ENCODE measurements at places on chromosomes 11 and 22. TPM values are rescaled to one million over a fixed set of nuclear protein-coding genes. Genes with fewer than 3 reads are reported as not detected.

GRCh38 chr22:22157348-22157725 lies 87.2 kb upstream of the VPREB1 start:
- no peak overlapping the region for H3K4me3 ChIP-seq
- H3K4me1 ChIP-seq, result peaks cover 11% of the 10 kb centered on the region
- no peaks in the 10 kb centered on the region for H3K27me3 ChIP-seq
- H3K36me3 ChIP-seq, result no peaks in the 10 kb centered on the region
- DNase-seq, result no peak
- H3K27ac ChIP-seq, result peak overlapping the region; percentile 53

The ARRB1 gene
- 174 TPM for total RNA-seq

The CD3G gene
- total RNA-seq, result 8.2 TPM

GRCh38 chr11:5291207-5291838 lies 10.4 kb downstream of the OR51B4 start:
- no peak for DNase-seq
- no peaks in the 10 kb centered on the region for H3K4me1 ChIP-seq
- H3K27me3 ChIP-seq, result no peaks in the 10 kb centered on the region
- H3K36me3 ChIP-seq, result no peaks in the 10 kb centered on the region
- H3K27ac ChIP-seq, result no peak overlapping the region
- H3K4me3 ChIP-seq, result no peak overlapping the region

The RASGRP2 gene
- 417 TPM for total RNA-seq

Data from natural killer cell (primary cell).